ENCODE measurements at places on chromosomes 12 and 14.

DNA sequence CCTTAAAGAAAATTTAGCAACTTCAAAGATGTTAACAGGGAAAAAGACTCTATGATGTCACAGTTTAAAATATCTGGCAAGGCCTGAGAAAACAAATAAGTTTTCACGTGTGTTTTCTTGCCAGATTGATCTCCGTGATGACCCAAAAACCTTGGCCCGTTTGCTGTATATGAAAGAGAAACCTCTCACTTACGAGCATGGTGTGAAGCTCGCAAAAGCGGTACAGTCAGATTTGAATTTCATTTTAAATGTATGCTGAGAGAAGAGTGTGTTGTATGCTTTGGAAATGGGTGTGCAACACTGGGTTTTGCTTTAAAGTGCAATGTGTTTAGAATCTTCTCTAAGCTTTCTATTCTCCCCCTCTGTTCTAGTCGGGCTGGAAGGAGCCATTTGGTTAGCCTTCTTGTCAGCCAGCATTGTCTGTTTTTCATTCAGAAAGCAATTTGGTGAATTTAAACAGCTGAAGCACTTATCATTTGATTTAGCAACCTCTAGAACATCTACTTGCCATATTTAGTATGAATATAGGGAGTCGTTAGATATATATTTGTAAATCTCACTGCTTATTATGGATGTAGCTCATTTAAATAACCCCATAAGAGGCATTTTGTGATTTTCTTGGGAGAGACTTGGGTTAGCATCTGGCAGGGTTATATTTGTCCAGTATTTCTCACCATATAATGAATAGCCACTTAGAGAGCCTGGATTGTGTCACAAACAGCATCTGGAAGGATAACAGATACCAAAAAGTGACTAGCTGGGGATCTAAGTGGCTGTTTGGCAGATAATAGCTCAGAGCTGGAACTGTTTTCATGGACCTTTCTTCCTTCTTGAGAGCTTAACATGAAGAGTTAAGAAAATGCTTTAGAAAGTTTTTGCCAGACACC lies 35.5 kb downstream of the GPHB5 start:
- no peak for DNase-seq

DNA sequence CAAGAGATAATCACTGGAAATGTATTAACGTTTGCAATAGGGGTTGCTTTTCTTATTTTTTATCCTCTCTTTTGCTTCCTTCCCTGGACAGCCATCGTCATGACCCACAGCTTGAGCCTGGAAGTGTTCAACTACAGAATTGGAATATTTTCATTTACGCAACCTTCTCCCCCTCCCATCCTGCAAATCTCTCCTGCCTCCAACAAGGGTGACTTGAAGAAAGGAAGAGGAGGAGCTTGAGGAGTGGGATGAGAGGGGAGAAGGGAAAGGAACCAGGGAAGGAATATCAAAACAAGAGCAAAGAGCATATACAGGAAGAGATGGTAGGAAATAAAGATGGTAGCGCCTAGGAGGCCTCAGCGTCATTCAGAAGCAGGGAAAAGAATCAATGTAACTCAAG lies 1.6 kb upstream of the MANSC4 start:
- no peak for DNase-seq

DNA sequence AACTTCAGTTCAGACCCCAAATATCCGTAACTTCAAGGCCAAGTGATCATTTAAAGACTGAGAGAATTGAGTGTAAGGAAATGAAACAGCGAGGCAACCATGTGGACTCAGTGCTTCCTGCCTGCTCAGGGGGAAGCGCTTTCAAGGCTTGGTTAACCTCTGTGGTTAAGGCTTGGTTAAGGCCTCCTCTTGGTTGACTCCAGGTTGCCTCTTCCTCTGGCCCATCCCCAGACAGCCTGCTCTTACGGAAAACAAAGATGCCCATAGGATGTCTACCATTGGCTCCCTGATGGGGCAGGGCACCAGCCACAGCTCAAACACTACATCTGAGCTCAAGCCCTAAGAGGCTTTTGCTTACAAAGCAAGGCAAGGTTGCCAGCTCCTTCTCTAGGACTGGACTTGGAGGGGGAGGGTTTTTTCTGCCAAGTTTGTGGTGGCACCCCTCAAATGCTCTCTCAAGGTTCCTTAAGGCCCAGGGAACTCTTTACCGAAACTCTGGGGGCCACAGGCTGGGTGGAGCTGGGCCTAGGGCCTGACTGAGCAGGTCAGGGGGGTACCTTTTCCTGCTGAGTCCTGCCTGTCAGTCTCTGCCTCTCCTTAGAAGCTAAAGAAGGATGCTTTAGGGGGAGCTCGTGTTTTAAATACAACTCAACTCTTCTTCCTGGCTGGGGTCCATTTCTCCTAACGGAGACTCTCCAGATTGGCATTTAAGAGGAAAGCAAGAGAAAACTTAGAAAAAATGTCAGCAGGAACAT lies 13.7 kb downstream of the COL2A1 start:
- no peak for DNase-seq

- DNase-seq: no peak
Observed at GRCh38 chr12:116074686-116075085, 202.8 kb downstream of the MED13L start.

GRCh38 chr14:87888136-87888999 lies 104.6 kb downstream of the GALC start:
- DNase-seq: no peak

GRCh38 chr14:51821822-51822221 lies 38.6 kb upstream of the GNG2 start:
- DNase-seq: no peak

DNA sequence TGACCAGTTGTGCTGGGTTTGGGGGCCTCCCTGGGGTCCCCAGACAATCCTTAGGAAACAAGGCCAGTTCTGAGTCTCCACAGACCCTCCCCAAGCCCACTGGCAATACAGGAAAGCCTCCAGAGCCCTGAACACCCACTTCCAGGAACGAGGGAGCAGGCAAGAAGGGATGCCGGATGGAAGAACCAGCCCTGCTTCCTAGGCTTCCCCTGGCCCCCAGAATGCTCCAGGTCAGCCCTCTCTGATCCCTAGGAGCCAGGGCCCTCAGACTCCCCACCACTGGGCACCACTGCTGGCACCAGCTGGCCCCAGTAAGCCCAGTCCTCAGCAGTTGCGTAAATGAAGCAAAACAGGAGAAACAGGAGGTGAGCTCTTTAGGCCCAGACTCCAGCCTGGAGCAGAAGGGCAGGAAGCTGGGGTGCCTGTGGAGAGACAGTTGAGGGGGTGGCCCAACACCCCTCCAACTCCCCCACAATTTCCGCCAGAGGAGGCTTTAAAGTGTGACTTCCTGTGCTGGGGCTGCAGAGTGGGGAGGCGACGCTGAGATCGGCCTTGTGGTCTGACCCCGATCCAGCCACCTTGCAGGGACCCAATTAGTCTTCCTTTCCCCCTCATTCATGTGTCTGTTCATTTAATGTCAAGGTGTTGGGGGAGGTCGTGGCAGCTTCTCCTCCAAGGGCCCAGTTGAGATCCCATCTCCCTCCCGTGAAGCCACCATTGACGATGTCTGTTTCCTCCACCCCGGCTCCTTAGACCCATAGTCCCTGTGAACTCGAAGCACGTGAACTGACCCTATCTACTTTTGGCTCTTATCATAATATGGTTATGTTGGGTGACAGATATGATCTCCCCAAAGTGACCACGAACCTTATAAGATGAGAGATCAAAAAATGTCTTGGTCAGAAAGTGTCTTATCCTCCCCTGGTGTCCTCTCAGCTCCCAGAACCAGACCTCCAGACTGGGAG lies 4.7 kb downstream of the TNFRSF1A start:
- no peak for DNase-seq

- DNase-seq: no peak
Observed at GRCh38 chr12:26122061-26122680, 2.7 kb downstream of the BHLHE41 start.

- DNase-seq: no peak
Observed at GRCh38 chr12:56103823-56104108, 593 bp upstream of the PA2G4 start.

DNA sequence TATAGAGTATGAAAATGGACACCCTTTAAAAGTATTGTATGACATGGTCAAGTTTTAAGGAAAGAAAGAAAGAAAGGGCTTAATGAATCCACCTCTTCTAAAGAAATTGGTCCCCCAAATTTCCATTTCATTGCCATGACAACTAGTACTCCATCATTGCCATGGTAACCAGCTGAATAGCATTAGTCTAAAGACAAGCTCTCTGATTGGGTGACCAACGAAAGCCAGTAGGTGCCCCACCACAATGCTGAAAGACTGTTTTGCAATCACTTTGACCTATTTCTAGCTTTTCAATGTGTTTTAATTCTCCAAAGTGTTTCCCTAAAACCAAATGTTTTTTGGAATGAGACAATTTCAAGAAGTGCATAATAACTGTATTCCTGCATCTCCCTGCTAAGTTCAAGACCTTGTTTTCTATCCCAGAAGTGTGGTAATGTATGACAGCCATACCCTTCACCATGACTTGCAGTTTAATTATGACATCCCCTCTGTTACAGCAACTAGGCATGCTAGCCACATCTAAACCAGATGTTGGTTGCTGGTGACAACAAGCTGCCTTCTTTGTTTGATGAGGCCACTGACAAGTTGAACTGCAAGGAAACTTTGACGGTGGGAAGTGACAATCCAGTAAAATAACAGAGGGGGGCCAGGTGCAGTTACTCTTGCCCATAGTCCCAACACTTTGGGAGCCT lies 46.7 kb downstream of the KICS2 start:
- no peak for DNase-seq

DNA sequence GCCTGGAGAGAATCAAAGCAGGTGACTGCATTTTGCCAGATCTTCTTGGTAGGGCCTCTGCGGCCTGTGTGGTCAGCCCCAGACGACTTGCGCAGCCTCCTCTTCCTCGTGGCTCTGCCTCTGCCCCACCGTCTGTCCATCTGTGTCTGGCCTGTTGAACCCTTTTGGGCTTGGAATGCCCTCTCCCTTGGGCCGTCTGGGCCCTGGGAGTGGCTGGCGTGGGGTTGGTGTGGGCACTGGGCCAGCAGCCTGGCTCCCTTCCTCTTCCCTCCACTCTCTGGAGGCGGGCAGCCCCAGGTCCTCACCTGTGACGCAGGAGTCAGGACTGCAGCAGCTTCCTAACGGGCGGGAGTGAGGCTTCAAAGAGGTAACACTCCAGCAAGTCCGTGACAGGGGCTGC lies 9.7 kb upstream of the CCDC197 start:
- DNase-seq: no peak

Measured in DMS153 (cell line).